ENCODE measurements at places on chromosomes 2 and 18.

GRCh38 chr2:120405759-120406099 is 59.8 kb downstream of the INHBB start:
- no peak for DNase-seq

DNA sequence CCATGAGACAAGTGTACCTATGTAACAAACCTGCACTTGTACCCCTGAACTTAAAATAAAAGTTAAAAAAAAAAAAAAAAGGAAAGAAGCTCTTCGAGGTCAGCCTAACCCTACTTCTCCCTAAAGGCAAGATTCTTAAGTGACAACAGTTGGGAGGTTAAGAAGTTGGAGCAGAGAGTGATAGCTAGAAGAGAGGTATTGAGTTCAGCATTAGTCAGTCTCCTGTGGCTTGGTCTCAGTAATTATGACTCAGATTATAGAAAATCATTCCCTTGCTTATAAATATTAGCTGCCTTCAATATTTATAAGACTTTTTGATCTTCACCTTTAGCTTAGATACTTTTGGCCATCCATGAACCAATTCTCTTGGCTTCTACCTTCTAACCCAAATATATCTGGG is 926.8 kb upstream of the SLC39A10 start:
- no peak for DNase-seq

DNA sequence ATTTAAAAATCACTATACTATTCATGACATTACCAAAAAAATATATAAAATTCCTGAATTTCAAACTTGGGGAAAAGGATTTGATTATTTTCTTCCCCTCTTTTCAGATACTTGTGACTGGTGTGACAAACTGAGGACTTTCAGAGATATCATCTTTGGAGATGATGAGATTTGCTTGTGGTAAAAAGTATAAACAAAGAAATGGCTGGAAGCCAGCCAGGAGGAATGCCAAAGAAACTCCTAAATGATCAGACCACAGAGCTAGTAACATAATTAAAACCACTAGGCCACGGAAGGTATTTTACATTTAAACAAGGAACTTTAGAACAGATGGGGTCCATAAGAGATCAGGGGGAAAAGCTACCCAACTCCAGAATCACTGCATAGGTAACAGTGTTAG is 58.7 kb downstream of the PIGN start:
- DNase-seq = no peak

- no peak for DNase-seq
Measured at GRCh38 chr2:180644709-180645108, 335.7 kb upstream of the UBE2E3 start.

GRCh38 chr2:31148514-31148913 is 10.3 kb upstream of the GALNT14 start:
- DNase-seq = no peak

DNA sequence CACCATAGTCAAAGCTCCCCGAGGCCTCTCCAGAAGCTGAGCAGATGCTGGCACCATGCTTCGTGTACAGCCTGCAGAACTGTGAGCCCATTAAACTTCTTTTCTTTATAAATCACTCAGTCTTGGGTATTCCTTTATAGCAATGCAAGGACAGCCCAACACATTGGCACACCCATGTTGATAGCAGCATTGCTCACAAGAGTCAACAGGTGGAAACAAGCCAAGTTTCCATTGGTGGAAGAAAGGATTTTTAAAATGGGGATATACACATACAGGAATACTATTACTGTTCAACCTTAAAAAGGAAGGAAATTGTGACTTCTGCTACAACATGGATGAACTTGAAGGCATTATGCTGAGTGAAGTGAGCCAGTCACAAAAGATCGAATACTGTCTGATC is 186.8 kb upstream of the RAB12 start:
- no peak for DNase-seq

- no peak for DNase-seq
Measured at GRCh38 chr2:1729242-1729641, 15.1 kb downstream of the PXDN start.

DNA sequence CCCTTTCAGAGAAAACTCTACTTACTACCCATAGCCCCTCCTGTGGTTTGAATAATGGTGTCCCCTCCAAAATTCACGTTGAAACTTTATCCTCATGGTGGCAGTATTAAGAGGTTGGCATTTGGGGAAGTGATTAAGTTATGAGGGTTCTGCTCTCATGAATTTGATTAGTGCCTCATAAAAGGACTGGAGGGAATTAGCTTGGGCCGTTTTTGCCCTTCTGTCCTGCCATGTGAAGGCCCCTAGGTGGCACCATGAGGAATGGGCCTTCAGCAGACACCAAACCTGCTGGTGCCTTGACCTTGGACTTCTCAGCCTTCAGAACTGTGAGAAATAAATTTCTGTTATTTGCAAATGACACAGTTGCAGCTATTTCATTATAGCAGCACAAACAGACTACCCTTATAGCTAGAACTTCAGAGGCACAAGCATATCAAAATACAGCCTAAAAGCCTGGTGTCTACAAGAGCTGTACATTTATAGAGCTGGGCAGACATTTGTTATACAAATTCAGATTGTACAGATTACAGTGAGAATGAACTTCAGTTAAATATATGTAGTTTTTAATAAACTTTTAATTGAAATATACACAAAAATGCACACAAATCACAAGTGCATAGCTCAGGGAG is 2.6 kb upstream of the PTPN2 start:
- peak; percentile 21 for DNase-seq

GRCh38 chr2:117674172-117674571 is 140.3 kb upstream of the DDX18 start:
- DNase-seq = no peak

All from CD4-positive, alpha-beta T cell treated with Interleukin-2 at 100 ng/mL for 4 hours (primary cell).